Body of pancreas (tissue), 4 donors: ENCODE measurements at places on chromosomes 7 and 10. TPM values are rescaled to one million over a fixed set of nuclear protein-coding genes. Genes with fewer than 3 reads are reported as not detected.

Gene UNC5B
- 10.4 TPM for total RNA-seq

Gene PANK1
- 3.0 TPM for total RNA-seq

Gene TDRD1
- total RNA-seq: 0.78 TPM

Gene SUN3
- total RNA-seq: not detected
